ENCODE measurements at places on chromosomes 12 and 14.

- no peak for DNase-seq
Measured at GRCh38 chr14:21184254-21184653, 28.4 kb upstream of the OR5AU1 start.

DNA sequence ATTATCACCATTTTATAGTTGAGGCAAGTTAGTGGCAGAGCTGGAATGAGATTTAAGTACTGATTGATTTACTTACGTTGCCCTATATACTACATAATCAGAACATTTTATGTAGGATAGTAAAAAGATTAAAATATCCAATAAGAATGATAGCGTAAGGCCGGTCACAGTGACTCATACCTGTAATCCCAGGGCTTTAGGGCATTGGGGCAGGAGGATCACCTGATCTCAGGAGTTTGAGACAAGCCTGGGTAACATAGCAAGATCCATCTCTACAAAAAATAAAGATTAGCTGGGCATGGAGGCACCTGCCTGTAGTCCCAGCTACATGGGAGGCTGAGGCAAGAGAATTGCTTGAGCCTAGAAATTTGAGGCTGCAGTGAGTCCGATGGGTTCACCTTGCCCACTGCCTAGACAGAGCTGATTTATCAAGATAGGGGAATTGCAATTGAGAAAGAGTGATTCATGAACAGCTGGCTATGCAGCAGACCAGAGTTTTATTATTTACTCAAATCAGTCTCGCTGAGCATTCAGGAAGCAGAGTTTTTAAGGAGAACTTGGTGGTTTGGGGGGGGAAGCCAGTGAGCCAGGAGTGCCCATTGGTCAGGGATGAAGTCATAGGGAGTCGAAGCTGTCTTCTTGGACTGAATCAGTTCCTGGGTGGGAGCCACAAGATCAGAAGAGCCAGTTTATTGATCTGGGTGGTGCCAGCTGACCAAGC lies 24.7 kb upstream of the SGPP1 start:
- no peak for DNase-seq

GRCh38 chr14:99812096-99812750 lies 19.0 kb downstream of the EML1 start:
- no peak for DNase-seq

DNA sequence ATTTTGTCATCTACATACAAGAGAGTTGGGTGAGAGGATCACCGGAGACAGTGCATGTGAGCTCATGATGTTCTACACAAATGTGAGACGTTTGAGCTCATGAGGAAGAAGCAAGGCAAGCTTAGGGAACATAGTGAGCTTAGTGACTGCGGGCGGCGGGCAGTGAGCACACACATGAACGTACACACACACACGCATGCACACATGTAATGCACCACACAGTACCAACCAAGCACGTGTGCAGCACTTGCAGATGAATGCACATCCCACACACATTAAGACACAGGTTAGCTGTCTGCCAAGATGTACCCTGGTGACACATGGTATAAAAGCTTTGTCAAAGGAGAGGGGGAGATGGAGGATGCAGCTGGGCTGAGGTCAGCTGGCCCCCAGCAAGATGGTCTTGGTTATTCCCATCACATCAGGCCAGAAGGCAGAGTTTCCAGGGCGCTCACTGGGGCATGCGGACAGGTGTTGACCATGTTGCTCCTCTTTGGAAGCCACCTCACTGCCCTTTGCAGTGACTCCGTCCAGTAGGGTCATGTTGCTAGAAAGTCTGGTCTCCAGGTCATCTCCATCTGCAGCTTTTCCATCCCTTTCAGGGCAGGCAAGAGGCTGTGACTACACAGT lies 8.7 kb upstream of the CACNA2D4 start:
- no peak for DNase-seq

GRCh38 chr14:74671789-74672188 lies 41.1 kb downstream of the AREL1 start:
- DNase-seq: peak; percentile 70

GRCh38 chr14:45799511-45799910 lies 546.5 kb upstream of the MIS18BP1 start:
- DNase-seq: no peak

- DNase-seq: no peak
Measured at GRCh38 chr12:113151655-113152054, 2.1 kb downstream of the CFAP73 start.

GRCh38 chr14:22976620-22977433 lies 5.5 kb downstream of the AJUBA start:
- no peak for DNase-seq

GRCh38 chr14:64760916-64761315 lies 56.7 kb downstream of the PLEKHG3 start:
- no peak for DNase-seq

- no peak for DNase-seq
Measured at GRCh38 chr14:23099212-23099861, 4.0 kb downstream of the C14orf119 start.

DNA sequence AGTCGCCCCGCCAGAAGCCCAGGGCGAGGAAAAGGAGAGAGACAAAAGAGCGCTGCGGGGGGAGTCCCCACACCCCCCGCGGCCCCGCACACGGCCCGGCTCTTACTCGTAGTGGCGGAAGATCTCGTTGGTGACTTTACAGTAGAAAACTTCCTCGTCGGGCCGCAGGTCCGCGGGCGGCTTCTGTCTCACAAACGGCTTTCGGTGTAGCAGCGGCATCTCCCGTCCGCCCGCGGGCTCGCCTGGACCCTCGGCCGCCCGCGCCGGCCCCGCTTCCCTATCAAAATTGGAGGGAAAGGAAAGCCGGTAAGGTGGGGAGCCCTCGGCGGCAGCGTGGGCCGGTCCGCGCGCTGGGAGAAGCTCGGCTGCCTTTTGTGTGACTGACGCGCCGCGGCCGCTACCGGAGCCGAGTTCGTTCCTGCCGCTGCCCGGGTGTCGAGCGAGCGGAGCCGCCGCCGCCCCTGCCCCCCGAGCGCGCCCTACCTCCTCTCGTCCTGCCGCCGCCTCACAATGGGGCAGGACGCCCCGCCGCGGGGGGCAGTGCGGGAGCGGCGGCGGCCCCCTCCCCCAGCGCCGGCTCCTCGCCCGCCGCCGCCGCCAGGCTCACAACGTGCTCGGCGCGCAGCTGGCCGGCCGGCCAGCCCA lies 652 bp downstream of the BAZ1A start:
- peak; percentile 76 for DNase-seq

GRCh38 chr12:72241552-72241951 lies 30.6 kb upstream of the TRHDE start:
- DNase-seq: no peak

DNA sequence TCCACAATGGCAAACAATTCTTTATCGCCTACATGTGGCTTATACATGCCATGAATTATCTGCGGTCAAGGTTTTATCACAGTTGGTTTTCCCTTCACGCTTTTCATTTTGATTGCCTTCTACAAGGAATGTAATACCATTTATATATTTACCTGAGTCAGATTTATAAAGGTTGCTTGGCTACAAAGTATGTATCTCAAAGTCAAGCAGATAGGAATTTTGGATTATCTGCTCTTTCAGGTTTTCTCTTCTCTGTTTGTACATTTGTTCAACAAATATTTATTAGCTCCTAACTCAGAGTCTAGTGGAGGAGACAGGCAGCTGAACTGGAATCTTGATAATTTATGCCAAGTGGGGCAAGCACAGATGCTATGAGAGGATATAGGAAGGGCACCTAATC lies 28.5 kb upstream of the CISTR start:
- DNase-seq: no peak

- DNase-seq: no peak
Measured at GRCh38 chr14:97486601-97487120, 689.5 kb downstream of the VRK1 start.

DNA sequence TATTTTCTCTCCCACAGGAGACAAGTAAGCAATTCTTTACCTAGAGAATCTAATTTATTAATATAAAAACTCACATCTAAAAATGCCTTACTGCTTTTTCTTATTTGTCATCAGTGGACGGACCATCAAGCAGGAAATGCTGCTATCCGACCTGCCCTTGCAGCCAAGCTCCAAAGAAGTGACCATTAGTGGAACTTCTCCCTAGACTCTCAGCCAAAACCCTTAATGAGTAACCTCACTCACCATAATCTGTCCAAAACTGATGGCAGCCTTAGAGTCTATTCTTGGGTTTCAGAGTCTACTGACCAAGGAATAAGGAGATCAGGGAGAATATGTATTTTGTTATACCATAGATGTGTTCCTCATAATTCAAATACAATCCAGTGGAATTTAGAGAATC lies 60.9 kb upstream of the CFL2 start:
- no peak for DNase-seq

GRCh38 chr14:97315790-97316189 lies 518.6 kb downstream of the VRK1 start:
- DNase-seq: no peak

- peak; percentile 43 for DNase-seq
Measured at GRCh38 chr12:106197906-106198623, 49.8 kb downstream of the CKAP4 start.

DNA sequence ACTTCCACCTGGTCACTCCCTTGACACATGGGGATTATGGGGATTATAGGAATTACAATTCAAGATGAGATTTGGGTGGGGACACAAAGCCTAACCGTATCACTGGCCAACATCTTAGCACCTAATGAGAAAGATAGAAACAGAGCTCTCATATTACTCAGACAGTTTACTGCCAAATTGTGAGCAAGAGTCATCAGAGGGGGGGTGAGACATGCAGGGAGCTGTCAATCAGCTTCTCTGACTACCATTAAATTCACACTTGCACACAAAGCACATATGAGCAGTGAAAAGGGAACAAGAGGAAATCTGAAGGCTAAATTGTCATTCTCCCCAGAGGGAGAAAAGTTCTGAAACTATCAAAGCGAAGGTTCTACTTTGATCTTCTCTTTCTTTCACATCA lies 78.1 kb upstream of the GRIN2B start:
- DNase-seq: no peak

GRCh38 chr12:28034271-28034670 lies 61.7 kb upstream of the PTHLH start:
- DNase-seq: no peak

GRCh38 chr14:22848351-22849164 lies 12.2 kb downstream of the MMP14 start:
- DNase-seq: peak; percentile 74

- no peak for DNase-seq
Measured at GRCh38 chr14:94771158-94771905, 1.4 kb upstream of the GSC start.

- peak; percentile 30 for DNase-seq
Measured at GRCh38 chr12:64175254-64175945, 46.7 kb downstream of the KICS2 start.

- DNase-seq: no peak
Measured at GRCh38 chr12:67364228-67364627, 95.1 kb downstream of the CAND1 start.

DNA sequence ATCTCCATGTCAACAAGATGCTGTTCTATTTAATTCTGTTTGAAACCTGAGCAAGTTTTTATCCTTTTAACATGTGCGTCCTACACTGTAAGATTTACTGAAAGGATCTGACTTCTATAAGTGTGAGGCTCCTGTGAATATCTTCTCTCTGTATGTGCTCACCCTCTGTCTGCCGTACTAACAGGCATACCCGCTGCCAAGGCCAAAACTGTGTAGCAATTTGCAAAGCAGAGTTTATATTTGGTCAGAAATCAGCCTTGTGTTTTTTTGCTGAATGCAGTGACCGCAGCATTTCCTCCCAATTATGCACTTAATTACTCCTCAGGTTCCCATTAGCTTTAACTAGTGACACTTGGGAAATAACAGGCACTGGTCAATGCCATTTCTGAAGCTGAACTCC lies 12.3 kb downstream of the CHST11 start:
- DNase-seq: no peak

- peak; percentile 29 for DNase-seq
Measured at GRCh38 chr12:94150240-94151121, 2.1 kb downstream of the PLXNC1 start.

- DNase-seq: peak; percentile 10
Measured at GRCh38 chr14:104442107-104442551, 137.4 kb upstream of the C14orf180 start.

- DNase-seq: no peak
Measured at GRCh38 chr12:22924391-22924790, 299.4 kb downstream of the ETNK1 start.
